CD8-positive, alpha-beta memory T cell (primary cell): ENCODE measurements at places on chromosomes 11 and 22. TPM values are rescaled to one million over a fixed set of nuclear protein-coding genes. Genes with fewer than 3 reads are reported as not detected.
A peak's percentile ranks its signal among the peaks of the same experiment; 100 is the strongest.

GRCh38 chr11:89493431-89493830 is 2.3 kb upstream of the NOX4 start:
- H3K4me3 ChIP-seq, result no peak overlapping the region
- DNase-seq, result no peak
- H3K27ac ChIP-seq, result no peak overlapping the region
- no peaks in the 10 kb centered on the region for H3K36me3 ChIP-seq
- H3K27me3 ChIP-seq, result no peaks in the 10 kb centered on the region
- H3K4me1 ChIP-seq, result no peaks in the 10 kb centered on the region

The CDC42BPG gene
- 2.3 TPM for total RNA-seq

The ACR gene
- total RNA-seq, result not detected

DNA sequence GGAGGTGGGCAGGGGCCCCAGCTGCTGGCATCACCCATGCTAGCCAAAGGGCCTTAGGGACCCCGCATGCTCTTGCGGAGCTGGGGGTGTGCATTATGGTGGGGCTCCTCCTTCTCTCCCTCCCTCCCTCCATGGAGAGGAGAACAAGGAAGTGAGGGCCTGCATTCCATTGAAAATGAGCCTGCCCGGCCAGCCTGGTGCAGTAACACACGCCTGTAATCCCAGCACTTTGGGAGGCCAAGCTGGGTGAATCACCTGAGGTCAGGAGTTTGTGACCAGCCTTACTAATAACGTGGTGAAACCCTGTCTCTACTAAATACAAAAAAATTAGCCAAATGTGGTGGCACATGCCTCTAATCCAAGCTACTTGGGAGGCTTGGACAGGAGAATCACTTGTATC is 22.4 kb downstream of the SNAP29 start:
- no peaks in the 10 kb centered on the region for H3K4me1 ChIP-seq
- H3K27ac ChIP-seq, result no peak overlapping the region
- no peak overlapping the region for H3K4me3 ChIP-seq
- H3K27me3 ChIP-seq, result no peaks in the 10 kb centered on the region
- H3K36me3 ChIP-seq, result peaks cover 31% of the 10 kb centered on the region

The SNX19 gene
- total RNA-seq, result 41.2 TPM

GRCh38 chr11:70210530-70210929 is 7.4 kb downstream of the FADD start:
- H3K27me3 ChIP-seq, result no peaks in the 10 kb centered on the region
- DNase-seq, result no peak
- H3K27ac ChIP-seq, result no peak overlapping the region
- no peak overlapping the region for H3K4me3 ChIP-seq
- H3K36me3 ChIP-seq, result peaks cover 27% of the 10 kb centered on the region
- peaks cover 19% of the 10 kb centered on the region for H3K4me1 ChIP-seq

DNA sequence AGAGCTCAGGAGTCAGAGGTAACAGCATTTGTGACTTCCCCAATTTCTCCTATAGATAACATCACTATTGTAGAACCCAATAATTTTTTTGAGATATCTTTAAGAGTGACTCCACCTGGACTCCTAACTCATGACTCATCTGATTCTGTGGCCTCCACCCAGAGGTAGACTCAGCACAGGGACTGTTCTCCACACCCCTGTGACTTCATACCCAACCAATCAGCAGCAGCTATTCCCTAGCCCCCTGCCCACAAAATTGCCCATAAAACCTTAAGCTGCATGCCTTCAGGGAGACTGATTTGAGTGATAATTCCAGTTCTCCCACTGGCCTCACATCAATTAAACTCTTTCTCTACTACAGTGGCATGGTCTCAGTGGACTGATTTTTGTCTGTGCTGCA is 475.4 kb upstream of the FAT3 start:
- no peak overlapping the region for H3K27ac ChIP-seq
- DNase-seq, result no peak
- no peaks in the 10 kb centered on the region for H3K27me3 ChIP-seq
- no peak overlapping the region for H3K4me3 ChIP-seq
- no peaks in the 10 kb centered on the region for H3K36me3 ChIP-seq

DNA sequence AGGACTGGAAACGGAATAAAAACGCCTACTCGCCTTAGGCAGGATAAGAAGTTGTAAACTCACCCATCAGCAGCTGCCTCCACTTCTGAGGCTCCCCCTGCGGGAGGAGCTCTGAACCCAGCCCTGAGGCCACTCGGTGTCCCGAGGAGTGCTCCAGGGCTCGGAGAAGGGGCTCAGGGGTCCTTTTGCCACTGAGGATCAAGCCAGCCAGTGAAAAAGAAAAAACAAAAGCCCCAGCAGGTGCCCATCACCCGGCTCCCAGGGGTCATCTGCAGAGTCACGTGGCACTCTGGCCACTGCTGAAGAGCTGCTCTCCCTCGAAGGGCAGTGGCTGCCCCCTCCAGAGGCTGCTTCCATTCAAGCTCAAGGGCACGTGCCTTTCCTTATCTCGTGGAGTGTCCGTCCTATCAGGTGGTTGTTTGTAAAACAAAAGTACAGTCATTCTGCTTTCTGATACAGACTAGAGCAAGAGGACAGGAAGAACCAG is 29.0 kb downstream of the NUP50 start:
- no peak for DNase-seq
- no peak overlapping the region for H3K27ac ChIP-seq
- no peaks in the 10 kb centered on the region for H3K27me3 ChIP-seq
- H3K36me3 ChIP-seq, result peaks cover 3% of the 10 kb centered on the region
- no peaks in the 10 kb centered on the region for H3K4me1 ChIP-seq

The KCNE3 gene
- total RNA-seq, result 0.07 TPM

GRCh38 chr11:11435635-11436034 is 82.6 kb upstream of the CSNK2A3 start:
- H3K4me1 ChIP-seq, result no peaks in the 10 kb centered on the region
- no peak overlapping the region for H3K4me3 ChIP-seq
- no peaks in the 10 kb centered on the region for H3K27me3 ChIP-seq
- DNase-seq, result no peak

The ST14 gene
- total RNA-seq, result 0.35 TPM

DNA sequence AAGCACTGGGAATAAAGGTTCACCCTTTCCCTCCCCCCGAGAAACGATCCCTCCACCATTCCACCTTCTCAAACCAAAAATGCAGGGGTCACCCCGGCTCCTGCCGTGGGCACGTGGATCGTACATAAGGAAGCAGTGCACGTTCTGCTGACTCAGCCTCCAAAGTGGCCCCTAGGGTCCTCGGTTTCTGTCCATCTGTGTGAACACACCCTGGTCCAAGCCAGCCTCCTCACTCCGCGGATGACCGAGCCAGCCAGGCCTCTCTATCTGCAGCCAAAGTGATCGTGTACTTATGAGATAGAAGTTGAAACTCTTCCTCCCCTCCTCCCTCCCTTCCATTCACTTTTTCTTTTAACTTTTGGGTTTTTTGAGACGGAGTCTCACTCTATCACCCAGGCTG is 16.2 kb downstream of the C11orf24 start:
- no peak overlapping the region for H3K4me3 ChIP-seq
- DNase-seq, result no peak
- H3K27ac ChIP-seq, result no peak overlapping the region
- H3K36me3 ChIP-seq, result no peaks in the 10 kb centered on the region
- peaks cover 4% of the 10 kb centered on the region for H3K4me1 ChIP-seq
- no peaks in the 10 kb centered on the region for H3K27me3 ChIP-seq

DNA sequence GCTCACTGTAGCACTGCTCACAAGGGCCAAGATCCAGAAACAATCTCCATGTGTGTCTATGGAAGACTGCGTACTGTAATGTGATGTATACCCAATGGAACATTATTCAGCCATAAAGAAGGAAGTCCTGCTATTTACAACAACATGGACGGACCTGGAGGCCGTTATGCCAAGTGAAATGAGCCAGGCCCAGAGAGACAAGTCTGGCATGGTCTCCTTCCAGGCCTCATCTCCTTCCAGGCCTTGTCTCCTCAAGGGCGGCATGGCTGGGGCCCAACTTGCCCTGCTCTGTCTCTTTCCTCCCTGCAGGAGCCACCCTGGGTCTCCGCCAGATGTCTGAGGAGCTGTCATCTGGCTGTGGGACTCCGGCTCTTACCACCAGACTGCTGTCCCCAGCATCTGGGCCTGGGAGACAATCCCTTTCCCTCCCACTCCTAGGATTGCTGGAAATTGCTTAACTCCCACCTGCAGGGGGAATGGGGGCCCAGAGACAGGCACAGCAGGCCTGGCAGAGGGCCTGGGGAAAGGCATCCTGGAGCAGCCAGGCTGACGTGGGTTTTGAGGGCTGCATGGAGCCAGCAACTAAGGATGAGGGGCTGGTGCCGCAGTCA is 1326.6 kb downstream of the TBC1D22A start:
- no peak overlapping the region for H3K4me3 ChIP-seq
- peaks cover 4% of the 10 kb centered on the region for H3K27me3 ChIP-seq
- DNase-seq, result no peak
- no peak overlapping the region for H3K27ac ChIP-seq
- H3K36me3 ChIP-seq, result no peaks in the 10 kb centered on the region

- H3K36me3 ChIP-seq, result no peaks in the 10 kb centered on the region
- H3K4me3 ChIP-seq, result peak overlapping the region; percentile 40
- DNase-seq, result no peak
- H3K27ac ChIP-seq, result no peak overlapping the region
Observed at GRCh38 chr11:6646576-6646917, 9.1 kb downstream of the DCHS1 start.

The A4GALT gene
- total RNA-seq, result not detected

The EIF4ENIF1 gene
- total RNA-seq, result 53.5 TPM

DNA sequence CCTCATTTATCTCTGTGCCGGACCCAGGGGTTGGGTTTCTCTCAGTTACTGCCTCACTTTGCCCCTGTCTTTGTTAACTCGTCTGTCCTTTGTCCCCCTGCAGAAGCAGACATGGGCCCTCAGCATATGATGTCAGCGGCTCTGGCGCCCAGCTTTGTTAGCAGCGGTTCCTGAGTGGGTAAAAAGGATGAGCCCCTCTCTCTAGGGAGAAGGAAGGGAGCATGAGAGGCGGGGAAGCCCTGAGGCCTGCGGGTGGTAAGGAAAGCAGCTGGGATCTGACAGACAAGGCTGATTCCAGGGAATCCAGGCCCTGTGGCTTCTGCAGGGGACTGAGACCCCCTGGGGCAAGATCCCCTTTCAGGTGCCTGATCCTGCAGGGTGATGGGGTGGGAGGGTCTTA is 51.7 kb downstream of the MCM5 start:
- H3K27ac ChIP-seq, result no peak overlapping the region
- DNase-seq, result no peak
- no peaks in the 10 kb centered on the region for H3K27me3 ChIP-seq
- H3K4me3 ChIP-seq, result no peak overlapping the region

GRCh38 chr22:19691721-19692341 is 22.5 kb upstream of the SEPTIN5 start:
- no peaks in the 10 kb centered on the region for H3K36me3 ChIP-seq
- no peak overlapping the region for H3K4me3 ChIP-seq
- DNase-seq, result no peak
- H3K27ac ChIP-seq, result peak overlapping the region; percentile 50
- H3K27me3 ChIP-seq, result peaks cover 4% of the 10 kb centered on the region

DNA sequence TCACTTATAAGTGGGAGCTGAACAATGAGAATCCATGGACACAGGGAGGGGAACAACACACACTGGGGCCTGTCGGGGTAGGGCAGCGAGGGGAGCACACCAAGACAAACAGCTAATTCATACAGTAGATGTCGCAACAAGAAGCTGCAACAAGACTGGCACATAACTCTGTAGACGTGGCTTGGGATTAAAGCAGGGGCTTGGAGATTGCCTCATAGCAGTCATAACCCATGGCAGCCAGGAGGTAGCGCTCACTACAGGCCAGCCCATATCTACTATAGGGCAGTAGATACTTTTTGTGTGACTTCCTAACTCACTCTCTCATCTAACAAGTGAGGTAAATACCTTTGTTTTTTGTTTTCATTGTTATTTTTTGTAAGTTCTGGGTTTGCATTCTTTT is 1.7 kb upstream of the OR9G4 start:
- H3K4me1 ChIP-seq, result no peaks in the 10 kb centered on the region
- H3K4me3 ChIP-seq, result no peak overlapping the region
- no peak for DNase-seq
- H3K27me3 ChIP-seq, result no peaks in the 10 kb centered on the region
- no peak overlapping the region for H3K27ac ChIP-seq

- no peak for DNase-seq
- H3K36me3 ChIP-seq, result no peaks in the 10 kb centered on the region
- no peaks in the 10 kb centered on the region for H3K27me3 ChIP-seq
- H3K27ac ChIP-seq, result no peak overlapping the region
- H3K4me1 ChIP-seq, result no peaks in the 10 kb centered on the region
- no peak overlapping the region for H3K4me3 ChIP-seq
Observed at GRCh38 chr11:89529626-89530380, 38.6 kb upstream of the NOX4 start.

DNA sequence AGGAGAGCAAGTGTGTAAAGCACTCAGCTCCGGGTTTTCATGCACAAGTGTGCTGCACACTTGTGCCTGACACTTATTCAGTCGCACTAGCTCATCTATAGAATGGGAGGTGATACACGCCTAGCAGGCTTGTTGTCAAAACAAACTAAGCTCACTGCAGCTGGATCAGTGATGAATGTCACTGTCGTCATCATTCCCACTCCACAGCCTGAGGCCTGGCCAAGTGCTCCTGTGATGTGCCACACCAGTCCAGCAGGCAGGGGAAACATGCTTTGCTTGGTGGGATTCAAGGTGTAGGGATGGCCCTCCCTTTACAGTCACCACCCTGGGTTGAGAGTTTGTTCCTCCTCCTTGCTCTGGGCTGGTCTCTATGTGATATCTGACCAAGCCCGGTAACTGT is 6.8 kb downstream of the MPST start:
- H3K27me3 ChIP-seq, result no peaks in the 10 kb centered on the region
- H3K4me3 ChIP-seq, result no peak overlapping the region
- DNase-seq, result no peak
- no peaks in the 10 kb centered on the region for H3K36me3 ChIP-seq

GRCh38 chr11:69328231-69328630 is 34.3 kb downstream of the MYEOV start:
- H3K36me3 ChIP-seq, result no peaks in the 10 kb centered on the region
- H3K27ac ChIP-seq, result no peak overlapping the region
- no peaks in the 10 kb centered on the region for H3K27me3 ChIP-seq
- H3K4me3 ChIP-seq, result no peak overlapping the region
- no peak for DNase-seq

The KRTAP5-8 gene
- total RNA-seq, result not detected

The BATF2 gene
- not detected for total RNA-seq

DNA sequence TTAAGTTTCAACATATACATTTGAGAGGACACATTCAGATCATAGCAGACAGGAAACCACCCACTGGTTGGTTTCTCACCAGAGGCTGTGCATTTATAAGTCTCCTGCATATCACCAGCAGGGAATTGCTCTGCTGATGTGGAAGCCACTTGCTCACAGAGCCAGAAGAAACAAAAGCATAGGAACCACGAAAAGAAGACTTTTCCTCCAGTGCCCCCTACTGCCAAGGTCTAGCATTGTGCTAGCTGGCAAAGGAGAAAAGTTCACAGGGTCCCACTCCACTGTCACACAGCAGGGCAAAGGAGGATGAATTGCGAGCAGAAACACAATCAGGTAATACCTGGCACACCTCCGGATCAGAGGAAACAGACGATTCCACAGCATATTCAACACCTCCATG is 28.9 kb upstream of the ISX start:
- no peak for DNase-seq
- H3K27ac ChIP-seq, result no peak overlapping the region
- H3K27me3 ChIP-seq, result no peaks in the 10 kb centered on the region
- no peak overlapping the region for H3K4me3 ChIP-seq
- no peaks in the 10 kb centered on the region for H3K4me1 ChIP-seq

- no peaks in the 10 kb centered on the region for H3K4me1 ChIP-seq
- no peak overlapping the region for H3K27ac ChIP-seq
- H3K36me3 ChIP-seq, result no peaks in the 10 kb centered on the region
Observed at GRCh38 chr11:85347291-85347690, 279.9 kb downstream of the DLG2 start.

GRCh38 chr11:37727371-37727770 is 1129.3 kb upstream of the RAG2 start:
- H3K36me3 ChIP-seq, result no peaks in the 10 kb centered on the region
- no peak overlapping the region for H3K27ac ChIP-seq
- no peaks in the 10 kb centered on the region for H3K27me3 ChIP-seq
- DNase-seq, result no peak
- H3K4me3 ChIP-seq, result no peak overlapping the region
